ENCODE measurements at places on chromosomes 2 and 18.

GRCh38 chr2:172639823-172640222 is 83.9 kb downstream of the PDK1 start:
- DNase-seq = no peak

DNA sequence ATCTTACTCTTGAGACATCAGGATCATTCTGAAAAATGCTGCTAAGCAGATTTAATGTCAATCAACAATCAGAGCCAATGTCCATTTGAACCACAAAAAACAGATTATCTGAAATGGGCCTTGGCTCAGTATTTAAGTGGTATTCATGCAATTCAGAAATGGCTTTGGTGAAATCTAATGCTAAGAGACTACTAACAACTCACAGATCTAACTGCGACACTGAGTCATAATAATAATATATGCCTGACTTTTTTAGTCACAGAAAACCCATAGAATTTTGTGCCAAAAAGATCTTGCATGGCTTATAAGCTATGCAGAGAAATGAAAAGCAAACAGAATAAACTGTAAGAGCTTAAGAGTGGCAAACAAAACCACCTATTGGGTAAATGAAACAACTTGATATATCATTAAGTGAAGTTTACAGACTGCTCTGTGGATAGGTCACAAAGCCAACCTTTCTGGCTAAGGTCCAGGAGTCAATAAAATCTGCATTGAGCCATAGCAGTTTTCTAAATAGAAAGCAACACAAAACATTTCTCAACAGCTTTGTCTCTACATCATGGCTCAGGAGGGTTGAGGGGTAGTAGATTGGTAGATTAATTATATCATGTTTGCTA is 234.3 kb downstream of the LRATD1 start:
- DNase-seq = no peak

DNA sequence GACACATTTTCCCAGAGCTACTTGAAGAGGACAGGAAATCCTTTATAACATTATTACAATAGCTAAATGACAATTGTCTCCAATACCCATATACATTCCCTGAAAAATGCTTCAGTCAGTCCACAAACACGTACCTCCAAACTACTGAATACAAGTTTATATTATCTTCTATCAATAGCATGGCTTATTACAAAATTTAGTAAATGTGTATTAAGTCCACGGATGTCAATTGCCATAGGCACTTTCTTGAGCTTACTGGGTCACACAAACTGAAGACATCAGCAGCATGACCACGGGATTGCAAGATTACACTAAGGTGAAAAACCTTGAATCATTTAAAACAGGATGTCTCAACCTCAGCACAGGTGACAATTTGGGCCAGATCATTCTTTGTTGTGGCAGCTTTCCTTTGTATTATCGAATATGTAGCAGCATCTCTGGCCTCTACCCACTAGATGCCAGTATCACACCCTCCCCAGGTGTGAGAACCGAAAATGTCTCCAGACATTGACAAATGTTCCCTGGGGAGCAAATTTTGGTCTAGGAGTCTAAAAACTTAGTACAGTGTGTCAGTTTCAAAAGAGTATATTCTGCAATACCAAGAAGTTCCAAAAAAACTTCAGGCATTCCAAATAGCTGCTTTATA is 1.4 kb downstream of the MBD2 start:
- no peak for DNase-seq

- no peak for DNase-seq
Measured at GRCh38 chr2:150247481-150247880, 240.0 kb downstream of the RND3 start.

GRCh38 chr2:190121971-190122370 is 59.4 kb upstream of the MSTN start:
- DNase-seq = no peak
